WTC11 (cell line): ENCODE measurements at places on chromosomes 12 and 14. TPM values are rescaled to one million over a fixed set of nuclear protein-coding genes. Genes with fewer than 3 reads are reported as not detected.

The AKAP6 gene
- 0.63 to 1.4 TPM (median 0.85 TPM) in 3 replicates for total RNA-seq

The SP7 gene
- 0.09 TPM in 1 of 3 replicates, not detected in the others for total RNA-seq

The COX8C gene
- not detected in 3 replicates for total RNA-seq

The SMOC1 gene
- 0.76 to 1.1 TPM (median 1.0 TPM) in 3 replicates for total RNA-seq

The SDR9C7 gene
- not detected in 3 replicates for total RNA-seq

The PRB4 gene
- total RNA-seq = not detected in 3 replicates

DNA sequence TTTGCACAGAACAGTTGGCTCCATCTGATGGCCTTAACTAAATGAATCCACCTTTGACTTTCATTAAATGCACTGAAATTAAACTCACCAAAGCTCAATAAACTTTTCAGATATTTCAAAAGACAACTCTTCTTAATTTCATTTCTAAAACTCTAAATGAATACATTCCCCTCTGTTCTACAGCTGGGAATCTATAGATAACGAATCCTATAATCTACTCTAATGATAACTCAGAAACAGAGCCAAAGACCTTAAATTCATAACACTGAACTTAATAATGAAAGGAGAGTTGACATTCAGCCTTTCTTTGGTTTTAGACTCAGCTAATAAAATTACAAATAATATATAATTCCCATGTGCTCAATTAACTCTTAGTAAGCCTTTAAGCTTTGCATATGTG is 150.5 kb downstream of the KCNH5 start:
- DNase-seq = no peak

- DNase-seq = no peak
These were observed 72.5 kb downstream of the TSPAN9 start for GRCh38 chr12:3149515-3150307.

DNA sequence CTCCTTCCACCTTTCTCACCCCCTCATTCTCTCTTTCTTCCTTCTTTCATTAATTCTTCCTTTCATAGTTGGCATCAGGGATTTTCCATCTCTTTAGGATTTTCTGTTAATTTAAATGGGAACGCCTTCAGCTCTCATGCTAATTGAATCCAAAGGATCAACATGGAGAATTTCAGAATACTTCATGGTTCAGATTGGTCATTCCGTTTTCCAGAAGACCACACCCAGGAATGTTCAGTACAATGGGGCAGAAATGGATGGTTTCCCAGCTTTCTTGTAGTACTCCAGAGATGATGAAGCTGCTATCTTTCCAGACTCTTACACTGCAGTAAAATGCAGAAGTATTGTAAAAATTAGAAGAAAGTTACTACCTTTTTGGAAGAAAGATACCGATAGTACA is 440.0 kb downstream of the DAD1 start:
- no peak for DNase-seq

- DNase-seq = no peak
These were observed 35.3 kb downstream of the PRKD1 start for GRCh38 chr14:29892327-29892726.

- no peak for DNase-seq
These were observed 13.9 kb downstream of the CSRP2 start for GRCh38 chr12:76864791-76865400.

DNA sequence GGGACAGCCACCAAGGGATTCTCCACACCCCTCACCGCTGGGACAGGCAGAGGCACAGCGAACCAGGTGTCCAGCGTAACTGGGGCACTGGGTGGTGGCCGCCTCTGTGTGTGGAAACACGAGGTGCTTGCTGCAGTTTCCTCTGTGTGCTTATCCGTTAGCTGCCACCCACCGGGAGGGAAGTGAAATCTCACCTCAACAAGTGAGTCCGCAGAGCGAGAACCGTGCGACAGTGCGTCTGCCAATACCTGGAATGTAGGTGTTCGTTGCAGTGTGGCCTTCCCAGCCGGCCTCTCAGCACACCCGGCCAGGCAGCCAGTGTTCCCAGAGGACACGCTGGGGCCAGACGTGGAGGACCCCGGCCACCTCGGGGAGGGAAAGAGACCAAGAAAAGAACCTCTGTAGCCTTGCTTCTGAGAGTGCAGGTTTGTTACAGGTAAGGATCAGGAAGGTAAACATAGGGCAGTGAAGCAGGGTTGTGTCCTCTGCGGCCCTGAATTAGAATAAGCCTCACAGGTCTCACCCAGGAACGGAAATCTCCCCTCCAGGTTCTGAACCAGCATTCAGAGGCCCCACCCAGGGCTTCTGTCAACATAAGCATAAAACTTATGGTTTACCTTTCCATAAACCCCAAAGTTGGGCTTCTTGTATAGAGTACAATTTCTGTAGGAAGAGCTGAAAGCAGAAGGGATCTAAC is 1.5 kb downstream of the BCL2L14 start:
- DNase-seq = no peak

DNA sequence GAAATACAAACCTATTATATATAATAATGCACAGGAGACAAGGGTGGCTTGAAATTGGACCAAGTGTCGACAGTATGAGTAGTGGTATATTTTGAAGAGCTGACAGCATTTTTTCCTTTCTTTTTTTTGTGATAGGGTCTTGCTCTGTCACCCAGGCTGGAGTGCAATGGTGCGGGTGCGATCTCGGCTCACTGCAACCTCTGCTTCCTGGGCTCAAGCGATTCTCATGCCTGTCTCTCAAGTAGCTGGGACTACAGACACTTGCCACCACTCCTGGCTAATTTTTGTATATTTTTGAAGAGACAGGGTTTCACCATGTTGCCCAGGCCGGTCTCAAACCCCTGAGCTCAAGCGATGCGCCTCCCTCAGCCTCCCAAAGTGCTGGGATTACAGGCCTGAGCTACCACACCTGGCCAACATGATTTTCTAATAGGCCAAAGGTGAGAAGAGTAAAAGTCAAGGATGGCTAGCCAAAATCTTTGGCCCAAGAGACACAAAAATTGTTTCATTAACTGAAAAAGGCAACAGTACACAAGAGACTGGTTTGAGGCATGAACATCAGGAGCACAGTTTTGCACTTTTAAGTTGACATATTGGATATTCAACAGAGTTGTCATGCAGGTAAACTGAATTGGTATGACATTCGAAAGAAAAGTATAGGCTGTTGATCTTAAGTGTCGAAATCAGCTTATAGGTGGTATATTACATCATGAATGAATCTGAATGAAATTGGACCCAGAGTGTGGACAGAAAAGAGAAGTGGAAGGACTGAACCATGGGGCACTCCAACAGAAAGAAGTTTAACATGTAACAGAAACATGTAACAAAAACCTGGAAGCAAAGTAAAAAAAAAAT is 12.5 kb downstream of the HNRNPC start:
- DNase-seq = no peak

DNA sequence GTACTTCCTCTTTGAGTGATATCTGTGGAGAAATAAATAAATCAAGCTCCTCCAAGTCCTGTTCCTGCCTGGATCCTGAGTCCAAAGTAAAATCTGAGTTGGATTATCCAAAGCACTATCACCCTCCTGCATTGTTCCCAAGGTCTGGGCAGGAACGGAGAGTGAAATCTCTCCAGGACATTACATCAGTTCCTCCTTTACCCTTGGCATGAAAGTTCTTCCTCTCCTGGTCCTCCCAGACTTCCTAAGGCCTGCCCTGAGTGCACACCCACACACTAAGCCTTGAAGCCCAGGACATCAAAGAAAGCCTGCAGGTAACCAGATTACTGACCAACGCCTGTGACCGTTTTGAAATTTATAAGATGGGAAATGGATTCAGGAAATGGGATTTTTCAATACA is 206.8 kb upstream of the BCL2L14 start:
- DNase-seq = no peak

DNA sequence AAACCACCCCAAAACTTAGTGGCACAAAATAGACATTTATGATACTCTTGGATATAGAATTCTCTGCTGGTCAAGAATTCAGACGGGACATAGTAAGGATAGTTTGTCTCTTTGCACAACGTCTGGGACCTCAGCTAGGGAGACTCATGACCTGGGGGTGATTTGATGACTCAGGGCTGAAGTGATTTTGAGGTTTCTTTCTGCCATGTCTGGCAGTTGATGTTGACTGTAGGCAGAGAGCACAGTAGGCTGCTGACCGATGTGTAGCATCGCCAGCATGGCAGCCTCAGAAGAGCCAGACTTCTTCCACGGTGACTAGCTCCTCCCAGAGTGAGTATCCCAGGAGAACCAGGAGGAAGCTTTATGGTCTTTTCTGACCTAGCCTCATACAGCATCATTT is 88.9 kb upstream of the FRMD6 start:
- DNase-seq = no peak

GRCh38 chr12:51666696-51667095 is 75.7 kb downstream of the SCN8A start:
- DNase-seq = no peak

GRCh38 chr12:71877335-71878121 is 38.0 kb downstream of the TBC1D15 start:
- no peak for DNase-seq

GRCh38 chr12:9319044-9319841 is 111.0 kb upstream of the PZP start:
- DNase-seq = no peak

- no peak for DNase-seq
These were observed 155.5 kb upstream of the CCND2 start for GRCh38 chr12:4118017-4118510.

- DNase-seq = no peak
These were observed 122.7 kb downstream of the SSPN start for GRCh38 chr12:26317942-26318575.

- no peak for DNase-seq
These were observed 196.4 kb upstream of the IGF1 start for GRCh38 chr12:102676812-102677211.

- DNase-seq = peak; percentile 63
These were observed 652 bp downstream of the BAZ1A start for GRCh38 chr14:34874386-34875030.

DNA sequence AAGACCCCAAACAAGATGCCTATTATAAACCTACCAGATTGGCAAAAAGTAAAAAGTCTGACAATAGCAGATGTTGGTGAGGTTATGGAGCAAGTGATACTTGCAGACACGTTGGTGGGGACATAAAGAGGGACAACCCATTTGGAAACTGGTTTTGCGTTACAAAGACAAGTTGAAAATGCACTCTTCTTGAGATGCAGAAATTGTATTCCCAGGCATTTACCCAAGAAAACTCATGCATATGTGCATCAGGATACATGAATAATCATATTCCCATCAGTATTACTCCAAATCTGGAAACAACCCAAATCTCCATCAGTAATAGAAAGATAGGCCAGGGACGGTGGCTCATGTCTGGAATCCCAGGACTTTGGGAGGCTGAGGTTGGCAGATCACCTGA is 12.8 kb upstream of the GOLGA5 start:
- DNase-seq = no peak

- no peak for DNase-seq
These were observed 70.2 kb upstream of the FBRSL1 start for GRCh38 chr12:132419631-132420246.

DNA sequence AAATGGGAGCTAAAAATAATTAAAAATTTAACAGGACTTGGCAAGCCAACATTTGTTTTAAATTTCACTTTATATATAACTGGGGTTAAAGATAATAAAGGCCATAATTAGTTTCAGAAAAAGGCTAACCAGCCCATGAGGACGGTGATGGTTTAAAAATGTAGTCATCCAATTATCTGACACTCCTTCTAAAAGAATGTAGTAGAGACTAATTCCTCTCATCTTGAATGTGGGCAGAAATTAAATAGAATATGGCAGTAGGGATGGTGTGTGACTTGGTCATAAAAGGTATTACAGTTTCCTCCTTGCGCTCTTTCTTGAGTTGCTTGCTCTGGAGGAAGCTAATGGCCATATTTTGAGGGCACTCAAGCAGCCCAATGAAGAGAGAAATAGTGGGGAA is 49.1 kb upstream of the PTPRB start:
- no peak for DNase-seq
